ENCODE measurements at places on chromosomes 5 and 9. TPM values are rescaled to one million over a fixed set of nuclear protein-coding genes. Genes with fewer than 3 reads are reported as not detected.

DNA sequence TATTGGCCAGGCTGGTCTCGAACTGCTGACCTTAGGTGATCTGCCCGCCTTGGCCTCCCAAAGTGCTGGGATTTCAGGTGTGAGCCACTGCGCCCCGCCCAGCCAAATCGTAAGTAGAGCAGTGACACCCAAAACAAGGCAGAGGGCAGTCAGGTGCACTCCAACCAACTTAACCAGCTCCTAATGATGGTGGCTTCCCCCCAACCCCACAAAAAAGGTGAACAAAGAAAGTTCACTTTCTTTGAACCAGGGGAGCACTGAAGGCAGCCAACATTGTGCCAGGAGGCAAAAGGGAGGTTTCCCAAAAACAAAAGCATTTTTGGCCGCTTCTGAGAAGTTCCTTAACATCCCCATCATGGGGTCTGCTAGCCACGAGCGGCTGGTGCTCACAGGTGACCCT is 9.6 kb downstream of the GMCL2 start:
- H3K27ac ChIP-seq, result no peak overlapping the region
- no peaks in the 10 kb centered on the region for H3K27me3 ChIP-seq
- no peaks in the 10 kb centered on the region for H3K4me1 ChIP-seq
- DNase-seq, result no peak
- H3K4me3 ChIP-seq, result no peak overlapping the region
- no peaks in the 10 kb centered on the region for H3K36me3 ChIP-seq

GRCh38 chr5:124157320-124157719 is 589.1 kb downstream of the ZNF608 start:
- H3K27ac ChIP-seq, result no peak overlapping the region
- H3K4me3 ChIP-seq, result no peak overlapping the region
- DNase-seq, result no peak

GRCh38 chr5:167790462-167791260 is 500.8 kb upstream of the WWC1 start:
- no peak overlapping the region for H3K27ac ChIP-seq
- no peak for DNase-seq
- H3K4me3 ChIP-seq, result no peak overlapping the region
- H3K4me1 ChIP-seq, result peaks cover 13% of the 10 kb centered on the region
- H3K36me3 ChIP-seq, result no peaks in the 10 kb centered on the region
- H3K27me3 ChIP-seq, result no peaks in the 10 kb centered on the region

DNA sequence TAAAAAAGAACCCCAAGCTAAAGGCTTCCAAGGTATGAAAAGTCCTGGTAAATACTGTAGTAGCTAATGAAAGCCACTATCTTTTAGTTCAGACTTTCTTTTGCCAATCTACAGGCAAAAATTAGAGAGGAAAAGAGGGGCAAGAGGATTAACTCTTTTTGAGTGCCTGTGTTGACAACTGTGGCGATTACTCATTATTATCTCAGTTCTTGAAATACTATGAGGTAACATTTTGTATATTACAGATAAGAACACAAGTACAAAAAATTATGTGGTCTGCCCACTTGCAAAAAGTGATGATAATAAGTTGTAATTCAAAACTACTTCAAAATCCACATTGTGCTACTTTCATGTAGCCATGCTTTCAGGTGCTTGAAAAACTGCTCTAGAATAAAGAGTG is 144.0 kb downstream of the DTWD2 start:
- no peak overlapping the region for H3K27ac ChIP-seq
- H3K36me3 ChIP-seq, result no peaks in the 10 kb centered on the region
- H3K27me3 ChIP-seq, result no peaks in the 10 kb centered on the region
- no peaks in the 10 kb centered on the region for H3K4me1 ChIP-seq
- no peak overlapping the region for H3K4me3 ChIP-seq
- no peak for DNase-seq

GRCh38 chr5:5788793-5789192 is 366.3 kb downstream of the ICE1 start:
- no peak overlapping the region for H3K4me3 ChIP-seq
- H3K4me1 ChIP-seq, result no peaks in the 10 kb centered on the region
- no peak for DNase-seq
- no peaks in the 10 kb centered on the region for H3K36me3 ChIP-seq
- H3K27me3 ChIP-seq, result no peaks in the 10 kb centered on the region

The SLC6A19 gene
- total RNA-seq, result 0.08 TPM

Measured in pancreas (tissue), 10 donors.